GM23248 (cell line): ENCODE measurements at places on chromosomes 16 and 17.

DNA sequence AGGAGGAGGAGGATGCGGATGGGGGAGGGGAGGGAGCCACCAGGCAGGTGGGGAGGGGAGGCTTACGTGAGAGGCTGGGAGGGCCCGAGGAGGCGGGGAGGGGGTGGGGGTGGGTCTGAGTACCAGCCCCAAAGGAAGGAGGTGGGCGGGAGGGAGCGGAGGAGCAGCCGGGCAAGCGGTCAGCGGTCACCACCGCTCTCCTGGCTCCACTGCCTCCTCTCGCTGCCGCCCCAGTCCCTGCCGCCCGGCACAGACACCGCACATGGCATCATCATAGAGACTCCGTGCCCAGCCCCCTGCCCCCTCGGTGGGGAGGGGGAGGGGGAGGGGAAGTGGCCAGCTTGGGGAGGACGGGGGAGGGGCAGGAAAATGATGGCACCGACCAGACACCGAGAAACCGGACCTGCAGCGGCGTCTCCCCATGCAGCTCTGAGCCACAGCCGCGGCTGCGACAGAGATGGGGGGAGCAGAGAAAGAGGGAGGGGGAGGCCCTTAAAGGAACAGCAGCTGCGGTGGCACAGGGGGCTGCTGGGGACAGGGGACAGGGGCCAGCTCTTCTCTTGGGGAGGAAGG lies at the start of gene TLCD3B:
Gene TLCD3B (minus strand): TSS at position 431 of the 573 bp plus-strand sequence. CDS start 744 bp downstream, outside the sequence.
- DNase-seq: peak; percentile 34

- no peak for DNase-seq
Measured at GRCh38 chr16:19645557-19645981, 72.5 kb downstream of the KNOP1 start.

DNA sequence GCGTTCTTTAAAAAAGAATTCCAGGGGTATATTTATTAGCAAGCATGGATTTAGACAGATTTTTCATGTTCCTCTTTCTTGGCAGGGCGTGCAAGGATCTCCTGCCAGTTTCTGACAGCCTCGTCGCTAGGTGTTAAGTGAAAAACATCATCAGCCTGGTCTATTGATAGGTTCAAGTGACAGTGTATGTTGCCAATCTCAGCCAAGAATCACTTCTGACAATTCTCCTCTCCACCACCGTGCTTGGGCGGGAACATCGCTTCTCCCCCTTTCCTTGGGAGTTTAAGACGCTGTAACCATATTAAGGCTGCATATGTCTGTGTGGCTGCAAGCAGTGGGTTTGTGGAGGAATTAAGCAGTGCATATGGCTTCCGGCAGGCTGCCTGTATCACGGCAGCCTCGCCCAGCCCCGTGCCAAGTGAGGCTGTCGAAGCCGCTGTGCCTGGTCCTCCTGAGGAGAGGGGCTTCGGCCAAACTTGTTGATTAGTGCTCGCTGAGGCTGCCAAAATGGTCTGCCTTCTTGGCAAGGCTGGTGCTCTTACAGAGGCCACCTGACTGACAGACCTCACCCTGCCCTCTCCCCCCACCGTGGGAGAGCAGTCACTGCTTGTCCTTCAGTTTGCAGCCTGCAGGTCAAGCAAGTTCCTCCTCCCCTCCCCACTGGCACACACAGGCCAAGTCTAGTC lies 132.2 kb upstream of the MPHOSPH6 start:
- no peak for DNase-seq

DNA sequence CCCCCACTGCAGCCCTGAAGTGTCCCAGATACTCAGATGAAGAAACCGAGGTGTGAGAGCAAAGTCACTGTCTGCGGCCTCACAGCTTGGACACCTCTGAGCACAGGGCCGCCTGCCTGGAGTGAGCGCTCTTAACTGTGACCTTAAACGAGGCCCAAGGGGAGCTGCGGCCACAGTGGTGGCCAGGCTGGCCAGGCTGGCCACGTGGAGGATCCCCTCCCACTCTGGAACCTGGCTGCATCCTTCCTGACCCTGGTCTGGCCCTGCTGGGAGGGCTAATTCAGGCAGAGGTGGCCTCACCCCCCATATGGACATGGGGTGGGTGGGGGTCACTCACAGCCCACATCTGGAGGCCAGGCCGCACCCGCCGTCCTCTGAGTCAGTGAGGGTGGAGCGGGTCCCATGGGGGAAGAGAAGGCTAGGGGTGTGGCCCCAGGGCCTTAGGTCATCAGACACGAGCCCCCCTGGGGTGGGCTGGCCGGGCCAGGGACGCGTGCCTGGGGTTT lies 6.6 kb downstream of the VASN start:
- peak; percentile 88 for DNase-seq

DNA sequence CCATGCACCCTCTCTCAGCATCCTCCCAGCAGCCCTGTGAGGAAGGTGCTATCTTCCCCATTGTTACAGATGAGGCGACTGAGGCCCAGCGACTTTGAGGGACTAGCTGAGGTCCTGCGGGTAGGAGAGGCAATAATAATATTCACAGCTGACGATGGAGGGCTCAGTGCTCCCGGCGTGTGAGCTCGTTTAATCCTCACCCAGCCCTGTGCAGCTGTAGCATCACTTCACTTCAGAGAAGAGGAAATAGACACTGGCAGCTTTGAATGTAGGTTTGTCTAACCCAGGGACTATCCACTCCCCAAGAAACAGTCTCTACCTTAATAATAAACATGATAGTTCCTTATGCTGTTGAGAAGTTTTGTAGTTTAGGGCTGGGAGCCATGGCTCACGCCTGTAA lies 21.6 kb downstream of the LASP1 start:
- no peak for DNase-seq

GRCh38 chr17:38450557-38451029 lies 22.3 kb downstream of the ARHGAP23 start:
- DNase-seq: no peak

DNA sequence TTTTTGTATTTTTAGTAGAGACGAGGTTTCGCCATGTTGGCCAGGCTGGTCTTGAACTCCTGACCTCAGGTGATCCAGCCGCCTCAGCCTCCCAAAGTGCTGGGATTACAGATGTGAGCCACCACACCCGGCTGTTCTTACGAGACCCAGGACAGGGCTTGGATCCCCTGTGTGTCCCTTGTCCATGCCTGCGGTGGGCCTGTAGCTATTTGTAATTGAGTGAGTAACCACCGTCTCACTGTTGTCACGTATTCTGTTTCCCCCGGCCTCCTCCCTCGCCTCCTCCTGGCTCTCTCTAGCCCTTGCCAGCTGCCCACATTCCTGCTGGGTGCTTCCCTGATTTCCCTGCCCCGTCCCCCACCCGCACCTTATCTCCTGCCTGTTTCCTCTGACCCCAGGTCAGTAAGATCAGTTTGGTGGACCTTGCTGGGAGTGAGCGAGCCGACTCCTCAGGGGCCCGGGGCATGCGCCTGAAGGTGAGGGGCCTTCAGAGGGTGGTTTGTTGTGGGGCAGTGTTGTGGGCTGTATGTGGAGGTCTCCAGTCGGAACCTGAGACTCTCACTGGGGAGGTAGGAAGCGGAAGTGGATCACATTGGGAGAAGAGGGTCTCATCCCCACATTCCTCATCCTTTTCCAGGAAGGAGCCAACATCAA lies 5.6 kb downstream of the KIF1C start:
- DNase-seq: no peak

- no peak for DNase-seq
Measured at GRCh38 chr16:81547194-81547938, 102.8 kb downstream of the CMIP start.

GRCh38 chr17:27776882-27777624 lies 23.3 kb downstream of the NOS2 start:
- no peak for DNase-seq

DNA sequence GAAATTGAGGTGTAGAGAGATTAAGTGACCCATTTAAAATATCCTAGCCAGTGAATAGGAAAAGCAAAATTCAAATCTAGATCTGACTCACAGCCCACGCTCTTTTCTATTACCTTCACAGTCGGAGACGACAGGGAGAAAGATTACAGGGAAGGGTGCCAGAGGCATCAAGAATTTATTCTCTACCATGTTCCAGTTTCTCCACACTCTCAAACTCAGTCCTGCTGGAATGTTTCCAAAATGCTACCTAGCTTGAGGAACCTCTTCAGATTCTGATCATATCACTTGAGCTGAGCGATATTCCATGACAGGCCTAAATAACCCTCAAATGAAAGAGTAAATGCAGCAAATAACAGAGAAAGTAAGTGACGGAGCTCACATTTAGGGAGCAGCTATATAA lies 5.4 kb upstream of the PSMD7 start:
- no peak for DNase-seq
